Cardiac muscle cell (in vitro differentiated cells and primary cell): ENCODE measurements at places on chromosomes 6 and 20.

DNA sequence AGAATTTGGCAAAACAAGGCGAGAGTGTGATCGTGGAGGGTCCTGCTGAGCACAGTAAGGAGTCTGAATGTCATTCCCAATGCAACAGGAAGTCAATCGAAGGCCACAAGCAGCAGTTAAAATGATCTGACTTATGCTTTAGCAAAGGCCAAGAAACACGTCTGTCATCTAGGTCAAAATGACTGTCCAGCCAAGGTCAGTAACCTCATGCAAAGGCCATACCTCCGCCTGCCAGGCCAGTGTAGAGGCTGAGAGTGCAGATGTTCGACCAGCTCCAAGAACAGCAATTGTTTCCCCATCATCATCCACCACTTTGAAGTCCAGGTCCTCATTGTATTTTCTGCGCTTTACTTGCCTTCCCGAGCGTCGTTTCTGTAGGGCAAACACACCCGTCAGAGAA, 105.6 kb downstream of the CHD6 start:
- no peak for DNase-seq

DNA sequence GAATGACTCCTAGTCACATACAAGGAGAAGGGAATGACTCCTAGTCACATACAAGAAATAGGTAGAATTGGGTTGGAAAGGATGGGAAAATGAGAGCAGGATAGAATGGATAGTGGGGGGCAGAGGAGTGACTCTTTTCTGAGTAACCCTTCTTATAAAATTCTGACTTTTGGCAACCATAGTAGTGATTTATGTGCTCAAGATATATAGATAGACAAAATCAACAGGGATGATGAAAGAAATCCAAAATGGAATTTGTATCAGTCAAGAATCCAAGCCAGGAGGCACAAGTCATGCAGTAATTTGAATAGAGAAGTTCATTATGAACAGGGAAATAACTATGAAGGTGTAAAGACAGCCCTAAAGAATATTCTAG, 41.7 kb downstream of the ADAT2 start:
- DNase-seq = no peak

DNA sequence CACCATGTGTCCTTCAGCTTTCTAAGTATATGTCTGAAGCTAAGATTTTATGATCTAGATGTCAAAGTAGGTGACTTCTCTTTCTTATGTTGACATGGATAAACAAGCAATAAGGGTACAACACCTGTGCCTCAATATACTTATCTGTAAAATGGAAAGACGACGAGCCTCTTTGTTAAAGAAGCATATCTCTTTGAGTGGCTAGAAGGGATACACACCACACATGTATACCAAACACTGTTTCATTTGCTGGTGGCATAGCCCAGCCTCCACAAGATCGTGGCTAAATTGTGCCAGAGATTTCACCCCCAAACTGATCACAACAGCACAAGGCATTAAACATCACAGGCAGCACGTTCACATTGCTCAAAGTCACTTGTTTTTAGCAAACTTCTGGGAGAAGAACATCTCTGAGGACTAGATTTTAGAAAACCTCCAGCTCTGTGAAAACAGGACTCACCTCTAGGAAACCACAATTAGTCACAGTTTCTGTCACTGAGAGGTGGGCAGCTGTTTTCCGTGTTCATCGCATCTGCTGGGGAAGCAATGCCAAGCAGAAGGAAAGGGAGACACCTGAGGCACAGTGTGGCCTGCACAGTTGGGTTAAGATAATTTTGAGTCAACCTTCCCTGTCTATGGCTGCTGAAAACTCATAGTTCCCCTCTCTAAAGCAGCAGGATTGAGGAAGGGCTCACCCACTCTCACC, 263.0 kb upstream of the PLCB4 start:
- DNase-seq = no peak

GRCh38 chr6:166473886-166474571, 91.3 kb upstream of the MPC1 start:
- DNase-seq = no peak

DNA sequence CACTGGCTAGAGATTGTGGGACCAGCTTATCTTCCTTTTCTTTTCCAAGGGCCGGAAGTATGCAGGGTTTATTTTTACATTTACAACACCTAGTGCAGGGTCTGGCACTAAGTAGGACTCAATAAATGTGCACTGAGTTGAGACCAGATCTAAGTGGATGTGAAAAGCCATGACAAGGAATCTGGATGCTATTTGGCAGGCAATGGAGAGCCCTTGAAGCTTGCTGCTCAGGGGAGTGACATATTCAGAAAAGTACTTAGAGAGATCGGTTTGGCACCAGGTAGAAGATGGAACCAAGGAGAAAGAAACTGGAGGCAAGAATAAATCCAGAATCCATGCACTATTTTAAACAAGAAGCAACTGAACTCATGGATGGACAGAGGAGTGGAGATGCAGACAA, 815.8 kb downstream of the MAFB start:
- DNase-seq = no peak
